ENCODE measurements at places on chromosomes 3 and 15.

GRCh38 chr3:111241960-111242359, 170.3 kb downstream of the NECTIN3 start:
- DNase-seq = no peak

DNA sequence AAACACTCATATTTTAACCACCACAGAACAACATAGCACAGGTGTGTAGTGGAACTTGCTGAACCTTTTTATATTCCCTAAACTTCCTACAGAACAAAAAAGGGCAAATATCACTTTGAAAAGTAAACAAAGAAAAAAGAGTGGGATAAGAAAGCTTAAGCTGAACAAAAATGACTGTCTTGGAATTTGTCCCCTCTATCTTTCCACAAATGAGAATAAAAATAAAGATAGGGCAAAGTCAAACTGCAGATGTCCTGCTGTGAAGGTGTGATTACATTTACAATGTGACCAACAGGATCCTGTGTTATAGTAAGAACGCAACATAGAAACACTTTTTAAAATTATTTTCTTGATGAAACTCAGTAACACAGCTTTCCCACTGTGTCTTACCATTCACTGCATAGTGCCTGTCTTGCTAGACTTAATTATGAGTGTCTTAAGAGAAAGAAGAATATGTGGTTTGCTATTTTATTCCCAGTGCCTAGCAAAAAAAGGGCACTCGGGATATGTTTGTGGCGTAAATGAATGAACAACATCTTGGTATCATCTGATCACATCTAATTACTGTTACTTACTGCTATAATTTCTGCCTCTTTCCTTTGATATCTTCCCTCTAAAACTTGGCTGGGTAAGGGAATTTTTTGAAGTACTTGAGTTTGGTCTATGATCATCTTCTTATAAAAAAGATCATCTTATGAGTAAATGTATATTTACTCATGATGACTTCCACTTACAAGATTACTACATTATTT, 67.5 kb downstream of the DENND4A start:
- no peak for DNase-seq

GRCh38 chr3:128617557-128618397, 32.8 kb downstream of the RPN1 start:
- DNase-seq = peak; percentile 96

GRCh38 chr3:12175844-12176453, 17.2 kb upstream of the TIMP4 start:
- no peak for DNase-seq

GRCh38 chr15:91369823-91370222, 269.8 kb downstream of the SV2B start:
- no peak for DNase-seq

DNA sequence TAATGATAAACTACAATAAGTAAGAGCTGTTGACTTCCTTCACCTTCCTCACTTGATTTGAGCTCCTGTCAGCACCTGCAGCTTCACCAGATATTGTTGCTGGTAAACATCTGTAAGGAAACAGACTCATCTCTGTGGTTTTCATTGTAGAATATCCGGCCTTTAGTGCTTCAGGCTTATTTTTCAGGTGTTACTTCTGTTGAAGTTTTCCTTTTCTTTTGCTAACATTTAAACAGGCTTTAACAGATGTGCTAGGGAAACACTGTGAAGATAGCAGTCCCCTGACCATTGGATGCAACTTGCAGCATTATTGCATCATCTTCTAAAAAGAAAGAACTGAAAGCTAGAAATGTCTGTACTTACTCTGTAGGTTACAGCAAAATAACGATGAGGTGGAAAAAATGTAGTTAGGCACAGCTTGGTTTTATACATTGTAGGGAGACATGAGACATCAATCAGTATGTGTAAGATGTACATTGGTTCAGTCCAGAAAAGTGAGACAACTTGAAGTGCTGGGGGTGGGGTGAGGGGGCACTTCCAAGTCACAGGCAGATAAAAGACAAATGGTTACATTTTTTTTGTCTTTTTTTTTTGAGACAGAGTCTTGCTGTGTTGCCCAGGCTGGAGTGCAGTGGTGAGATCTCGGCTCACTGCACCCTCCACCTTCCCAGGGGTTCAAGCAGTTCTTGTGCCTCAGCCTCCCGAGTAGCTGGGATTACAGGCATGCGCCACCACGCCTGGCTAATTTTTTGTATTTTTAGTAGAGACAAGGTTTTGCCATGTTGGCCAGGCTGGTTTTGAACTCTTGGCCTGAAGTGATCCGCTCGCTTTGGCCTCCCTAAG, 10.2 kb downstream of the EDEM1 start:
- peak; percentile 46 for DNase-seq

GRCh38 chr15:47670365-47670764, 46.9 kb upstream of the SEMA6D start:
- DNase-seq = no peak

GRCh38 chr3:107772016-107772415, 249.3 kb downstream of the BBX start:
- no peak for DNase-seq

DNA sequence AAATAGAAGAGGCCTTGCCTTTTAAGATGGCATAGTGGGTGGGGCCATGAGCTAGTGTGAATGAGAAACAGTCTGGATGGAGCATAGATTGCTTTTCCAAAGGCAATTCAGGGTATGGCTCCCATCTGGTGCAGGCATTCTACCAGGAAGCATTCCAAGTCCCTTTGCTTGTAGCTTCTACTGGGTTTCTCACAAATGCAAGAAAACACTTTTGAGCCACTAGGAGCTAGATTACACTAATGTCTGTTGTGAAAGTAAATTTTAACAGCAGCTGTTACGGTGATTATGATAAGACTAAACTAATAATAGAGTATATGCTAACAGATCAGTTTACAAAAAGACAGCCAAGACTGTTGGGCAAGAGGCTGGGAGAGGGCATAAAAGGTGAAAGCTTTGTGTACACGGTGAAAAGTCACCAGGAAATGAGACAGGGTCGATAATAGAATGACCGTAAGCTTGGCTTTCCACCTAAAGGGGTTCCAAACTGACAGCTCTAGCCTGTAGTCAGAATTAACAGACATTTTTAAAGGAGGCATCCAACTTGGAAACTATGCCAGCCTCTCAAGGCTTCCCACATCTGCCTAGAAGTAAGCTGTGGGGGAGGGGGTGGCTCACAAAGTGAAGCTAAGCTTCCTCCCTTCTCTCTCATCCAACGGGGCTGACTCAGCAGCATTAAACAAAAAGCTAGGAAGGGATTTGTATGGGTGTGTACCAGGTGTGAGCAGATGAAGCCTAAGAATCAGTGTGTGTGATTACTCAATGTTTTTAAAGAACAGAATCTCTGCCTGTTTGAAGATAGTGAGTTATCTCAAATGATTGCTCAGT, 61.1 kb upstream of the GPD1L start:
- DNase-seq = no peak

GRCh38 chr3:151219056-151219455, 16.0 kb upstream of the GPR171 start:
- no peak for DNase-seq

- DNase-seq = no peak
Observed at GRCh38 chr3:187758318-187758955, 13.2 kb upstream of the BCL6 start.

GRCh38 chr3:162605651-162606204, 1109.1 kb downstream of the OTOL1 start:
- no peak for DNase-seq

DNA sequence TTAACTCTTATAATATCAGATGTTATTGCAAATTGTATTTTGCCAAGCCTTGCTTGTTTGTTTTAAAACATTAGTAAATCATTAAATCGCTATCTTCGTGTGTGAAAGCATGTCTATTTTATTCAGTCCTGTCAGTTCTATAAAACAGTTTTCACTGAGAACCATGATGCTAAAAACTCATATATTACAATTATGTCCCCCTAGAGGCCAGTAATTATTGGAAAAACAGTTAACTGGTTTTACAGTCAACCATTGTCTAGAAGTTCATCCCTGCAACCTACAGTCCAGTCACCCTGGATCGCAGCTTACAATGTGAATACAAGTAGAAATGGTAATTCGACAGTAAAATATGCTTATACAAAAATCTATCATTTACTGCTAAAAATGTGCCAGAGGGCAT, 311.5 kb upstream of the ROBO2 start:
- DNase-seq = no peak
